Tibial artery (tissue), 4 donors: ENCODE measurements at places on chromosomes 11 and 22.
A peak's percentile ranks its signal among the peaks of the same experiment; 100 is the strongest.

DNA sequence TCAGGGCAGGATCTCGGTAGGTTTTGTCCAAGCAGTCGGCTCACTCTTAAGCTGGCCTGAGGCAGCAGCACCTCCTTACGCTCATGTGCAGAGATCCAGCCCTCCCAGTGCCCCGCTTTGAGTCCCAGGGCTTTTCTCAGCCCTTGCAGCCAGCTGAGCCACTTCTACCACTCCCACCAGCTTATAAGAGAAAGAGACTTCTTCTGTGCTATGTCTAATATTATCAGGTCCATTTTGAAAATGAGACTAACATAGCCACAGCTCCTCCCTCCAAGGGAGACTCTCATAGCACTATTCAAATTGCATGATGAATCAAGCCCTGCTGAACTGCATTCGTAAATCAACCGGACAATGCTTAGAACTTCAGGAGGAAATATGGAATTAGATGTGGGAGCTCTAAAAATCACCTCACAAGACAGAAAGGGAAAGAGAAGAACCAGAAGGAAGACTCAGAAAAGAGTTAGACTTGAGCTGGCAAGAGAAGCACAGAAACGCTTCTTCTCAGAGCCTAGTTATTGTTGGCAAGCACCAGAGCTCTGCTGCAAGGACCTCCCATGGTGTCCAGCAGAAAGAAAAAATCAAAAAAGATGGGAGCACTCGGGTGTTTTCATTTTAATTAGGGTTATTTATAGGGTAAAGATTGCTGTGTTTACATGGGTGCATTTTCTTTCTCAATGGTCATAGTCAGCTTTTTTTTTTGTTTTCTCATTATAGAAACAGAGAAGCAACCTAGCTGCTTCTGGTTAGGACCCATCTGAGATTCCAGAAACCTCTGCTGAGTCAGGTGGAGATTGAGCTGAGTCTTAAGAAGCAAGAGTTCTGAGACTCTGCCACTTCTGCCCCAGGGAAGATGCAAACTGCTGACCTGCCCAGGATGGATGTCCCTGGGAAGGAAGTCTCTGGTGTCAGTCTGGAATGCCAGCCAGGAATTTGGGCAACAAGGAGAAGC is 181.4 kb downstream of the ETS1 start:
- DNase-seq: no peak

GRCh38 chr22:45212306-45212709 is 28.4 kb downstream of the KIAA0930 start:
- DNase-seq: peak; percentile 96

DNA sequence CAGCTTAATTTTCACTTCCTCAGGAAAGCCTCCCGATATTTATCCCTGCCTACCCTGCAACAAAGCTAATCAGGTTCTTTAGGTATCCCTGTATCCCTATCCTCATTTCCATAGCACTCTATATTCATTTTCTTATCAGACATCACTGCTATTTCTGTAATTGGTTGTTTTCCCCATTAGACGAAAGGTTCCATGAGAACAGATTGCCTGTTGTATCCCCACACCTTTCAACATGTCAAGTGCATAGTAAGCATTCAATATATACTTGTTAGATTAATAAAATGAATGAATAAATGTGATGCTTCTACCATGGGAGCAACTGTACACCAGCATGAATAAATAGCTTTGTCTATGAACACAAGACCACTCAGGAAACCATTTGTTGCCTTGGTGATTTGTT is 499.8 kb downstream of the DLG2 start:
- DNase-seq: no peak

DNA sequence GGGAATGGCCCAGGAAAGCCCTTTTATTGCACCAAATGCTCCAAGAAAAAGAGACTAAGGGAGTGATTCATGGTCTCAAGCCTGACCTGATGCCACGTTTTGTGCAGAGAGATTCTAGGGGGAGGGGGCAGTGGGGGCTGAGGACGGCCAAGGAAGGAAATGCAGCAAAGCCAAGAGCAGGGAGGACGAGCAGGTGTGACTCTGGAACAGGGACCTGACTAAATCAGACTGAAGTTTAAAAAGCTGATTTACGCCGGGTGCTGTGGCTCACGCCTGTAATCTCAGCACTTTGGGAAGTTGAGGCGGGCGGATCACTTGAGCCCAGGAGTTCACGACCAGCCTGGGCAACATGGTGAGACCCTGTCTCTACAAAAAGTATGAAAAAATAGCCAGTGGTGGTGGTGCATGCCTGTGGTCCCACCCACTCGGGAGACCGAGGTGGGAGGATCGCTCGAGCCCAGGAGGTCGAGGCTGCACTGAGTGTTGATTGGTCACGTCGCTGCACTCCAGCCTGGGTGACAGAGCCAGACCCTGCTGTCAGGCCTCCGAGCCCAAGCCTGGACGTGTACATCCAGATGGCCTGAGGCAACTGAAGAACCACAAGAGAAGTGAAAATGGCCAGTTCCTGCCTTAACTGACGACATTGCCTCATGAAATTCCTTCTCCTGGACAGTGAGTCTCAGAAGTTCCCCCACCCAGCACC is 10.8 kb upstream of the IFITM3 start:
- DNase-seq: no peak

DNA sequence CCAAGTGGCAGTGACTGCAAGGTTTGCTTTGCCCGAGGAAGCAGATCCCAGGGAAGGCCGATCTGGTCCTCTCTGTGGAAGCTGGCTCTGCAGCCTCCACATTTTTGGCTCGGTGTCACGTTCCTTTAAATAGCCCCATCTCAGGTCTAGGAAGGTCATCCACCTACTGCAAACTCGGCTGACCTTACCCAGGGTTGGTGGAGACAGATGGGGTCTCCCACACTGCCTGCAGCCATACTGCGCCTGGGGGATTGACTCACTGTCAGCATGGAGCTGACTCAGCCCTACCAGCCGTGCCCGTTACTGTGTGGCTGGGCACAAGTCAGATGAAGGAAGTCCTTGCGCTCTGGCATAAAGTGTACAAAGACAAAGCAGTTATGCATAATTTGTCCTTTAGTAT is 16.9 kb downstream of the CDPF1 start:
- DNase-seq: peak; percentile 51

- DNase-seq: no peak
These were observed 104.6 kb upstream of the SORL1-AS1 start for GRCh38 chr11:121557348-121557747.

GRCh38 chr11:125202362-125202880 is 37.9 kb downstream of the PKNOX2 start:
- no peak for DNase-seq

DNA sequence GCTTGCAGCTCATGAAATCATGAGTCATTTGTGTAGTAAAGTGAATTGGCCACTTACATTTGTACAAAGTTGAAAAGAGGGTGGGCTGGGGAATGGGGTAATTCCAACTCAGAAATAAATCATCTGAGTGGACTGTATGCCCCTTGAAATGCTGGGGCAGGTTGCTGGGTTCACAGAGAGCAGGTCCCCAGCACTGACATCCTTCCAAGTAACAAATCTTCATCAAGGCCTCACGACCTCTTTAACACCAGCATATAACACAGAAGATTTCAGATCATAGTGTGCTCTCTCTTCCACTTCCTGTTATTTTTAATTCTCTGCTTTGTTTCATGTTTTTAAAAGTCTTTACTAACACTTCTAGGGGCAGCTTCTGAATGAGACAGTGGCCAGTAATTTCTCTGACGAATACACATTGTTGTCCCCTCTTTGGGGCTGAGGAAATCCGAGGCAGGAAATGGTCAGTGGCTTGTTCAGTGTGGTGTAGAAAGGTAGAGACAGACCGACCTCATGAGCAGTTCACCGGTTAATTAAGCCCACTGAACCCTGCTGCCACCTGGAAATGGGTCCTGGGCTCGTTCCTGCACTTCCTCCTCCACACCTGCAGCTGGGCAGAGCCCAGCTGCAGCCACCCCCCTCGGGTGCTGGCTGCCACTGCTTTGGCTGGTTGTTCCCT is 127.7 kb downstream of the MAML2 start:
- DNase-seq: no peak

DNA sequence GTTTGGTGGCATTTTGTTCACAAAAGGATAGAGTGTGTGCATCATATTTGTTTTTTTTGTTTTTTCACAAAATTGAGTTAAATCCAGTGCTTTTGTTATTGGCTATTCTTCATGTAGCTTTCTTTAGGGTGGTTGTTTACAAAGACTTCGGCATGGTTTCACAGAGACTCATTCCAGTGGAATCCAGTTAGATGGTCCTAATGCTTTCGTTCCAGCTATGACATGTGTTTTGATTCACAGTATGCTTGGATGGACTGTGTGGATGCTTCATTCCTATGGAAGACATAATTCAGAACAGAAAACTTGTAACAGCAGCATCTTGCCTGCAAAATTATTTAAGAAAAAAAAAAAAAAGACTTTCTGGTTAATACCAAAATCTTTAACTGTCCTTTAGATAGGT is 97.9 kb downstream of the PDHX start:
- DNase-seq: no peak

DNA sequence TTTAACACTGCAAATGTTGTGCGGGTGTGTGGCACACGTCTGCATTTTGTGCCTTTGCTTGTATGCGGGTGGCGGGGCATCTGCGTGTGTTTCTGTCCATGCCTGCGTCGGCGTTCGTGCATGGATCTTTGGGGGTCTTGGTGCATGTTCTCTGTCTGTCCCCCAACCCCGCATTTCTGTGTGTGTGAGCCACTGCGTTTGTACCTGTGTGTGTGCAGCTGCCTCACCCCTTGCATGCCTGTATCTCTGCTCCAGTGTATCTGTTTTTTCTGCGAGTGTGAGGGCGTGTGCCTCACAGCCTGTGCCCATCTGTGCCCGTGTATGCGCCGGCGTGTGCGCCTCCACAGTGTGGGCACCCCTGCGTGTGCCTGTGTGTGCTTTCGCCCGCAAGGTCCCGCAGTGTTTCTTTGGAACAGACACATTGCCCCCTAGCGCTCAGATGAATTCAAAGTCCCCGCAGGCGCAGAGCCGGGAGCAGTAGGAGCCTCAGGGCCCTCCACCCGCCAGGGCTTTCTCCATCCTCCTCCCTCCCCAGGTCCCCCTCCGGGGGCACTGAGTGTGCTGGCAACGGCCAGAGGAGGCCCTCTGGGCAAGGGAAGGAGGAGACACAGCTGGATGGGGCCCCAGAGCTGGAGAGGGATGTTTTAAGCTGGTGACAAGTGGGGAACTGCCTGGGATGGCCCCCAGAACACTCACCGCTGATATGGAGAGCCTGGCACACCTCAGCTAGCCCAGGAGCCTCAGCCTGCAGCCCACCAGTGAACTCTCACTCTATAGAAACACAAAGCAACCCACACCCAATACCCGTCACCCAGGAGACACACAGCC is 3.1 kb upstream of the MN1 start:
- peak; percentile 85 for DNase-seq

GRCh38 chr11:129709801-129710398 is 105.7 kb upstream of the TMEM45B start:
- DNase-seq: peak; percentile 19

GRCh38 chr22:37303821-37304274 is 21.5 kb downstream of the CYTH4 start:
- DNase-seq: peak; percentile 37

DNA sequence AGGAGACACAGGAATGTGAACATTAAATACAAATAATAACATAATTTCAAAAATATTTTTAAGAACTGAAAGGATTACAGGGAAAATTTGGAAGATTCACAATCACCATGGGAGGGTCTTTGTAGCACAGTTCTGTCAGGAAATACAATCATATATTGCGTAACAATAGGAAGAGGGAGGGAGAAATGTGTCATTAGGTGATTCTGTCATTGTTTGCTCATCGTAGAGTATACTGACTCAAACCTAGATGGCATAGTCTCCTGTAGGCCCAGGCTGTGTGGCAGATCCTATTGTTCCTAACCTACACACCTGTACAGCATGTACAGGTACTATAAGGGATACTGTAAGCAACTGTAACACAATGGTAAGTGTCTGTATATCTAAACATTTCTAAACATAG is 330.4 kb downstream of the BRD1 start:
- no peak for DNase-seq

GRCh38 chr11:126185259-126186024 is 26.0 kb downstream of the RPUSD4 start:
- DNase-seq: no peak

DNA sequence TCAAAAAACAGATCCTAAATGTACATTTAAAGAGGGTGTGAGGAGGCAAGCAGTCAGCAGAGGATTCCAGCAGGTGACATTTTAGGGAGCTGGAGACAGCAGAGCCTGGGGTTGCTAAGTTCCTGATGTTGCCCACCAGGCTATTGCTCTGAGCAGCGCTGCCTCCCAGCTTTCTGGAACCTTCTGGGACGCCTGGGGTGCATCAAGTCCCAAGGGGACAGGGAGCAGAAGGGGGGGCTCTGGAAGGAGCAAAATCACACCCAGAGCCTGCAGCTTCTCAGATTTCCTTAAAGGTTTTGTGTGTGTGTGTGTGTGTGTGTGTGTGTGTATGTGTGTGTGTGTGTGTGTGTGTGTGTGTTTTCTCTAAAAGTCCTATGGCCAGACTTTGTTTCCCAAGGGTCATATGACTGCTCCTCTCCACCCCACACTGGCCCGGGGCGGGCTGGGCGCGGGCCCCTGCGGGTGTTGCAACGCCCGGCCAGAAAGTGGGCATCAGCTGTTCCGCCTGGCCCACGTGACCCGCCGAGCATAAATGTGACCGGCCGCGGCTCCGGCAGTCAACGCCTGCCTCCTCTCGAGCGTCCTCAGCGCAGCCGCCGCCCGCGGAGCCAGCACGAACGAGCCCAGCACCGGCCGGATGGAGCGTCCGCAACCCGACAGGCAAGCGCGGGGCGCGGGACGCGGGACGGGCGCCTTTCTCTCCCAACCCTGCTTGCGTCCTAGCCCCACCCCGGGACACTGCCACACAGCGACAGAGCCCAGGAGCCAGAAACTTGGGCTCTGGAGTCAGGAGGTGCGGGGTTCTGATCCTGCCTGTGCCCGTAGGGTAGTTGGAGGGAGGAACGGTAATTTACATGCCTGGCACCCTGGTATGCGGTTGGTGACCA is at the start of gene HMOX1:
TSS of gene HMOX1 (plus strand) at position 560 of the 887 bp plus-strand sequence. CDS start at position 638, 78 bp downstream.
- DNase-seq: peak; percentile 96

GRCh38 chr11:16512198-16512898 is 156.0 kb upstream of the SOX6 start:
- no peak for DNase-seq

DNA sequence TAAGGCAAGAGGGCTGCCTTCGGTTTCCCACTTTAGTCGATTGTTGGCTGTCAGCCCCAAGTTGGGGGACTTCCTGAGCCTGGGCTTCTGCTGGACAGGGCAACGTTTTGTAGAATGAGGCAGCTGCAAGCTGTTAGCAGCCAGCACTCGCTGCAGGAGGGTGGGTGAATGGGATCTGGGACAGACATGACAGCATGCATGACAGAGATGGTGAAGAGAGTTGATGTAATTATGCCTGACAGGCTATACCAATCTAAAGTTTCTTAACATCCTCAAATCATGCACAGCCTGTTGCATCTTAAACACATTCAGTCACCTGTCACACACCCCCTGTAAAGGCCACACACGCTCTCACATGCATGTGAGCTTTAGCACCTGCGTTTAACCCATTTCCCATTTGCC is 49.2 kb downstream of the CWC15 start:
- no peak for DNase-seq

DNA sequence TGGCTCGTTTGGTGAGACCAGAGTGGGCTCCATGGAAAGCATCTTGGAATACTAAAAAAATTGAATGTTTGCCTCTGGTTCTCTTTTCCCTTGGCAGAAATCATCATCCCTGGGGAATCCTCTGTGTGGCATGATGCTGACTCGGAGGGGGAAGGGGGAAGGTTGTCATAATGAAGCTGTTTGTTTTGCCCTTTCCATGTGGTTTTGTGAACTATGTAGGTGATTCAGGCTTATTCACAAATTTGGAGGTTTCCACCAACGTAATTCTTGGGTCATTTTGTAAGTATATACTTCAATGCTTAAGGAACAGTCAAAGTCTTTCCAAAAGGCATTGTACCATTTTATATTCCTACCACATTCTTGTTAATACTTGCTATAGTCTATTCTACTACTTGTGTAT is 754.0 kb upstream of the FAT3 start:
- no peak for DNase-seq

GRCh38 chr11:2320568-2321310 is 18.9 kb downstream of the TSPAN32 start:
- no peak for DNase-seq
